Activated naive CD4-positive, alpha-beta T cell (primary cell): ENCODE measurements at places on chromosomes 12 and 14.

- no peak for DNase-seq
Observed at GRCh38 chr12:49955899-49956662, 5.5 kb downstream of the AQP2 start.

DNA sequence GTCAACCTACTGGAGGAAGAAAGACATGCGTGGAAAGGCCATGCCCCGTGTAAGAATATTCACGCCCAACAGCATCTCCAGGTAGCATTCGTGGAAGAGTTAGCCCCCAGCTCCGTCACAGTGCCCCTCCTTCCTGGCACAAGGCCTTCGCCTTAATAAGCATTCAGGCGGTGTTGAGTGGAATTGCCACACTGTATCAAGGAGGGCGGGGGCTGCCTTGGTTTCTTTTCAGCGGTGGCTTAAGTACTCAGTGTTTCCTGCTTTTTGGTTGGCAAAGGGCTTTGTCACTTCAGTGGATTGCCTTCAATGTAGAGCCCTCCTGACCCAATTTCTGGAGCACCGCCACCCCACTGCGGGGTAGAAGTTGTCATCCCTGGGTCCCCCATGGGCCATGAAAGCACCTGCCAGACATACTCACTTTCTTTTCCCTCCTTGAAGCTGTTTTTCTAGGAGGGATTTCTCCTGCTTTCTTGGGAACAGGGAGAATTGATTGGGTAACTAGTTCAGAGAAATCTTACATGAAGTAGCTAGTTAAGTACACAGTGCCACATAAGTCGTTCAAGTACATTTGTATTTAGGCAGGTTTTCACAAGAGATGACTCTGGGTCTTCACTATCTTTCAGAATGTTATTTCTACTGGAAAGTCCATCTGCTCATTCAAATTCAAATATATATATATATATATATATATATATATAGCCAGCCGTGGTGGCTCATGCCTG is 65.5 kb upstream of the STON2 start:
- no peak for DNase-seq

GRCh38 chr12:84857525-84858208 is 54.9 kb downstream of the SLC6A15 start:
- DNase-seq, result no peak

DNA sequence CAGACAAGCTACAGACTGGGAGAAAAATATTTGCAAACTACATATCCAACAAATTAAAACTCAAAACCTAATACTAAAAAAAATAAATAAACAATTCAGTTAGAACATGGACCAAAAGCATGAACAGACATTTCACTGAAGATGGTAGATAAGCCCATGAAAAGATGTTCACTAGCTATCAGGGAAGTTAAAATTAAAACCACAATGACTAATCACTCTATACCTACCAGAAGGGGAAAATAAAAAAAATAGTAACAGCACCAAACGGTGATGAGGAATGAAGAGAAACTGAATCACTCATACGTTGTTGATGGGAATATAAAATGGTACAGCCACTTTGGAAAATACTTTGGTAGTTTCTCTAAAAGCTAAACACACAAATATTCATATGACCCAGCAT is 31.1 kb upstream of the DHRS7 start:
- DNase-seq, result no peak

- DNase-seq, result no peak
Observed at GRCh38 chr14:65223636-65224035, 121.3 kb upstream of the MAX start.

DNA sequence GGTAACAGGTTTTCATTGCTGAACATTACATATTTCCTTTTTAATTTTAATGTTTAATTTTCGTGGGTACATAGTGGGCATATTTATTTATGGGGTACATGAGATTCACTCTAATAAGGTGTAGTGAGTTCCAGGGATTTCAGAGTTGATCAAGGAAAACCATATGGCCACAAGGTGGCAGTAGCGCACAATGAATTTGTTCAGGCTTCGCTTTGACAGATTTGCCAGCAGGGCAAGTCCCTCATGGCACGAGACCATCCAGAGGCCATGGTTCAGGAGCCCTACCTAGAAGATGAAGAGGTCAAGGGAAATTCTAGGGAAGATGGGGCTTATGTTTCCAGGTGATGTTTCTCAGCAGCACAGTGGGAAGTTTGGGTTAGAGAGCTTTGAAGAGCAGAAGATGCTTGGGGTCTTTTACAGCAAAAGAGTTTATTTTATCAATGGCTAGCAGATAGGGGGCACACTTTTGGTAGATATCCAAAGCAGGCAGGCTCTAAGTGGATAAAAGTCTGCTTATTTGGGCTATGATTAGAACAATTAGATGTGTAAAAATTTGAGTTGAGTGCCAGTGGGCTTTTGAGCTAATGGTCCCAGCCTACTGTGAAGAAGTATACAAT is 1004.4 kb downstream of the AACS start:
- DNase-seq, result peak; percentile 3

GRCh38 chr12:64752833-64753238 is 6.4 kb downstream of the GNS start:
- DNase-seq, result no peak

- DNase-seq, result no peak
Observed at GRCh38 chr14:76834241-76834661, 8.0 kb downstream of the LRRC74A start.

DNA sequence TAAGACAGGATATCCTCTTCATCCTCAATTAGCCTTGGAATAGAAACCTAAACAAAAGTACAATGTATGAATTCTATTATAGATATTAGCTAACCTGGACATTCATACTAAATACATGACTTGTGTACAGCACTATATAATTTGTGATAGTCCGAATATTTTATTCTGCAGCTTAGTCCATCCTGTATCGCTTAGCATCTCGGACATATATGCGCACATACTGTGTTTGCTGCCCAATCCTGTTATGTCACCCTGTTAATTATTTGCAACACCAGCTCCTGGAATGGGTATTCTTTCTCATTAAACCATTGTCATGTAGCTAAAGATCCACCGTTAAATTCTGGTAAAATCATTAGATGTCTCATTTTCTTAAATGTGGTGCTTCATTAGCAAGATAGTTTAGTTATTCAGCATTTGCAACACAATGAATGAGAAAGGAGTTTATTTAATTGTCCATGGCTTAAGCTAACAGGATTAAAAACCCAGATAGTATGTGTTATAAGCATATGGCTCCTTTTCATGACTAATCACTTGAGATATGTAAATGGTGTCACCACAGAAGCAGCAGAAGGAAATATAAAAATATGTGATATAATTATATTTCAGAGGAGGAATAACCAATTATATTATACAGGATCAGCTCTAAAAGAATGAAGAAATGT is 156.0 kb upstream of the ARHGAP5 start:
- DNase-seq, result no peak

GRCh38 chr14:60197629-60198303 is 32.6 kb upstream of the DHRS7 start:
- no peak for DNase-seq

DNA sequence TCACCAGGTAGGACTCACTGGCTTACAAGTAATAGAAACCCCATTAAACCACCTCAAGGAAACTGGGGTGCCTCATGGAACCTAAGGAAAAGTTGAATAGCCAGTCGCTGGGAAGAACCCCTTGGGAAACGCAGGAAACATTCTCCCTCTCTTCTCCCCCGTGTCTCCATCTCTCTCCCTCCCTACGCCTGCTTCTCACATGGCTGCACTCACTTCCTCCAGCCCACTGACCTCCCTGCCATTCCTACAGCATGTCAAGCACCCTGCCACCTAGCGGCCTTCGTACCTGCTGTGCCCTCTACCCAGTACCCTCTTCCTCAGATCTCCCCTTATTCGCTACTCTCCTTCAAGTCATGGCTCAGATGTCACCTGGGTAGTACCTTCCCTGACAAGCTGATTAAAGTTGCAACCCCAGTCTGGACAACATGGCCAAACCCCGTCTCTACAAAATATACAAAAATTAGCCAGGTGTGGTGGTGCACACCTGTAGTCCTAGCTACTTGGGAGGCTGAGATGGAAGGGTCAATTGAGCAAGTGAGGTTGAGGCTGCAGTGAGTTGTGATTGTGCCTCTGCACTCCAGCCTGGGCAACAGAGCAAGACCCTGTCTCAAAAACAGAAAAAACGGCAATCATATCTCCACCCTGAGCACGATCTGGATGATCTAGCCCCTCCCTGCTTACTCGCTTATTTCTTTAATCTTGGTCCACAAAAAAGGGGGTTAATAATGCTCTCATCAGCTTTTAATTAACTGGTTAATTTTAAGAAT is 6.4 kb upstream of the DTX1 start:
- no peak for DNase-seq

- DNase-seq, result no peak
Observed at GRCh38 chr14:89237921-89238529, 179.0 kb downstream of the FOXN3 start.

GRCh38 chr12:13764748-13765147 is 216.7 kb downstream of the GRIN2B start:
- DNase-seq, result no peak

GRCh38 chr12:100404769-100405407 is 48.0 kb downstream of the SLC17A8 start:
- no peak for DNase-seq

GRCh38 chr14:104512061-104512460 is 67.5 kb upstream of the C14orf180 start:
- DNase-seq, result no peak

DNA sequence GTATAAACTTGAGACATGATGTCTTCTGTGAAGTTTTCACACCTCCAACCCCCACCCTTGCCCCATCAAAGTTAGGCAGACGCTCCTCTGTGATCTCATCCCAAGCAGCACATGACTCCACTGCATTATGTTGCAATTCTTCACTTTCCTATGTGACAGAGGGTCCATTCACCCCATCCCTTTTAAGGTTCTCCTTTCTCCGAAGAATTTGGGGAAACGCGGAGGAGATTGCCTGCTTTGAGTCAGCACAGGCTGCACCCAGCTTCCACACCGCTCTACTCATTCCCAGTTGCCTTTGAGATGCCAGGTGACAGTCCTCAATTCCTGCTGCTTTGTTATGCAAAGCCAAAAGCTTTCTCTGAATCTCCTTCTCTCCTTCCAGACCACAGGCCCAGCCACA is 61.8 kb downstream of the PHLDA1 start:
- no peak for DNase-seq

GRCh38 chr12:15534874-15535273 is 212.6 kb downstream of the PTPRO start:
- DNase-seq, result no peak

DNA sequence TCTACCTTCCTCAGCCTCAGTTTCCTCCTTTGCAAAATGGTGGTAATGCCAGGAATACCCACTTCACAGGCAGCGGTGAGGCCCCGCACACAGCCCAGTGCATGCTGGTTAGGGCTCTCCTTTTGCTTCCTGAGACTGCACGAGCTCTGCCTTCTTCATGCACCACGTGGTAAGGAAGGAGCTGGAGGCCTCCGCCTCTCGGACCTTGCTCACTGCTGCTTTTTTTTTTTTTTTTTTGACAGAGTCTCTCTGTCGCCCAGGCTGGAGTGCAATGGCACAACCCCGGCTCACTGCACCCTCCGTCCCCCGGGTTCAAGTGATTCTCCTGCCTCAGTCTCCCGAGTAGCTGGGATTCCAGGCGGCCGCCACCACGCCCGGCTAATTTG is 18.1 kb downstream of the TAMALIN start:
- no peak for DNase-seq

GRCh38 chr12:55698241-55698955 is 9.3 kb downstream of the ITGA7 start:
- no peak for DNase-seq

- no peak for DNase-seq
Observed at GRCh38 chr12:112170376-112170775, 45.0 kb downstream of the TRAFD1 start.

GRCh38 chr12:21546716-21547115 is 20.6 kb downstream of the SPX start:
- no peak for DNase-seq

DNA sequence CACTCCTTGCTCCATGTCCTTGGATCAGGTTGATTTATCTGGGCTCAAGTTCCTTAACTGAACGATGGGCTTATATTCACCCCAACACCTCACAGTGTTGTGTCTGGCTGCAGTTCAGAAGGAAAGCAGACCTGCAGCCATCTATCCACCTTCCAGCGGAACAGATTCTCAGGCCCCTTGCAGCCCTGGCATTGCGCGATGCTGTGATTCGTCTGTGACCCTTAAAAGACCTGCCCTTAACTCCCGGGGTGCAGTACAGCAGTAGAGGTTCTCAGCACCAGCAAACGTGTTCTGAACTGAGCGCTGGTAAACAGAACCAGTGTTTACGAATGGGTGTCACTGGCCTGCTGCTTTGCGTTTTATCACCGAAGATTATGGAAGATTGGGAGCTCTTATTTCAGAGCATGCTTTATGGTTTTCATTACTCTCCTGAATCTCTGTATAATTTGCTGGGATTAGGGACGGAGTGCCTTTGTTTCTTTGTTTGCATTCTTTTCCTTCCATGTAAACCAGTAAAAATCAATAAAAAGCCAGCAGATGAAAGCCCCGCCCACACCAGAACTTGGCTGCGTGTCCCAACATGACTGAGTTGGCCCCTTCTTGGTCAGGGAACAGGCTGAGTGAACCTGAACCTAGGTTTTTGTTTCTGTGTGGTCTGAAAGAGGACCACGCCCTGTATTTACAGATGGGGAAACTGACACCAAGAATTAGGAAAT is 286.7 kb upstream of the CRY1 start:
- DNase-seq, result no peak

GRCh38 chr14:101171650-101172049 is 268.1 kb upstream of the RTL1 start:
- DNase-seq, result no peak

DNA sequence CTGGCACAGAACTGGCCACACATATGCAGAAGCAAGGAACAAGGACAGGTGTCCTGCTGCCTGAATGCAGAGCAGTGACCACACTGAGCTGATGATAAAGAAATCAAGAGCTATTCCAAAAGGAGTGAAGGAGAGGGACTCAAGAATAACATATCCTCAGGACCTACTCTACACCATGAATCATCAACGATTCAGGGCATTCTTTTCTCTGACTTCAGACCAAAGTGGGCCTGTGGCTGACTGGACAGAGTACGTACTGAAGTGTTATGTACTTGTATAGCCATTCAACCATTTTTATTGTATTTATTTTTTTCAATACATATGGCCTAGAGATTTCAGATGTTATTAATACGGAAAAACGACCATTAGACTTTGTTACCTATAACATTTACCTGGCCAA is 177.5 kb upstream of the TMTC1 start:
- DNase-seq, result no peak

DNA sequence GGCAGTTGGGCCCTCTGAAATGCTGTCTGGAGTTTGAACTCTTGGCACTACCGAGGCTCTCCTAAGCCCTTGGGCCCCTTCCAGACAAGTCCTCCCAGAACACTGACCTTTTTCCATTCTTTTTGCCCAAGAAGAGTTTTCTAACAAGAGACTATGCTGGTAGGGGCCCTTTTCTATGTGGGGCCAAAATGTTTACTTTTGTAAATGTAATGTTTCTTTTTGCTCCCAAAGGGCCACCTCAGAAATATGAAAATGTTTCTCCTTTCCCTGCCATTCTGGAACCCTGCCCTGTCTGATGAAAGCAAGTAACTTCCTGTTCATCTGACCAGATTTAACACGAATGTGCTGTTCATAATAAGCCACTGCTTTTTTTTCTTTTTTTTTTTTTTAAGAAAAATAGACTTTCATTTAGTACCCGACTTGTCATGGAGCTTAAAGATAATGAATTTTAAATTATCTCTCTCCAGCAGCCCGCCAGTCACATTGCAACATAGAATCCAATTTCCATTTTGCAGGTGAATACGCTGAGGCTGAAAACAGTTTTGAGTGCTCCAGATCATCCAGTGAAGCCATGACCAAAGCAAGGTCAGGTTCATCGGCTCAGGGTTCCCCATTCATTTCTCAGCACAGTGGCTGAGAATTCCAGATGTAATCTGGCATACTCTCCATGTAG is 169.9 kb downstream of the DPF3 start:
- DNase-seq, result no peak

- DNase-seq, result no peak
Observed at GRCh38 chr14:93011650-93012325, 88.8 kb downstream of the CHGA start.
